Fibroblast of skin of right quadriceps (primary cell): ENCODE measurements at places on chromosomes 13 and 19.

DNA sequence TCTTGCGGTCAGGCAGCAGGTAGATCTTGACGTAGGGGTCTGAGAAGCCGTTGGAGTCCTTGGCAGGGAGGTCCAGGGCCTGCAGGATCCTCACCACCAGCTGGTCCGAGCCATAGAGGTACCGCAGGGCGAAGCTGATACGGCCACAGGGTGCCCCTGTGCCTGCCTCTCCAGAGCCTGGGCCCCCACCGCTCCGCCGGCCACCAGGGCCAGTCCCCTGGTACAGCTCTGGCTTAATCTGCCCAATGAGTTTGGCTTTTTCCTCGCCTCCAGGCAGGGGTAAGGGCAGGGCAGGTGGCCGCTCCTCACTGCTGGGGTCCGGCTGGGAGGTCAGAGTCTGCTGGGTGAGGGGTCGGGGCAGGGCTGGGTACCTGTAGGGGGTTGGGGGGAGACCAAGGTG, 9.9 kb downstream of the SYT3 start:
- DNase-seq = no peak

DNA sequence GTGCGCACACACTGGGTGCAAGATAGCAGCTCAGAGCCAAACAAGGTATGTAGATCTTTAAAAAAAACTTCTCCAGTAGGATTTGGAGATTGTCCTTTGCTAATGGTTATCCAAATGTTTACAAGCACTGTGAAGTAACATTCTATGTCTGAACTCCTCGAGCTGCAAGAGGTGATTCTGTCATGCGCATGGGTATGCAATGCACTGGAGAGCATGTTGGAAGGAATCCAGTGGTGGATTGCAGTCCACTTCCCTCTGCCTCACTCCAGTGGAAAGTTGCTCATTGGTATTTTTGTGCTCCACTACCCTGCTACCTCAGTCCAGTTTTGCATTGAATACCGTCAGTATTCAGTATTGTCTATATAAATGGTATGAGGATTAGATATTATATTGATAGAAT, 132.1 kb downstream of the ATP8A2 start:
- no peak for DNase-seq

GRCh38 chr13:106470576-106470975, 64.9 kb downstream of the EFNB2 start:
- no peak for DNase-seq

- DNase-seq = no peak
These were observed 132.5 kb upstream of the ZNF91 start for GRCh38 chr19:23527797-23528196.

GRCh38 chr19:7137120-7137519, 67.6 kb downstream of the ZNF557 start:
- no peak for DNase-seq

GRCh38 chr19:29945017-29945416, 3.0 kb downstream of the URI1 start:
- DNase-seq = no peak

DNA sequence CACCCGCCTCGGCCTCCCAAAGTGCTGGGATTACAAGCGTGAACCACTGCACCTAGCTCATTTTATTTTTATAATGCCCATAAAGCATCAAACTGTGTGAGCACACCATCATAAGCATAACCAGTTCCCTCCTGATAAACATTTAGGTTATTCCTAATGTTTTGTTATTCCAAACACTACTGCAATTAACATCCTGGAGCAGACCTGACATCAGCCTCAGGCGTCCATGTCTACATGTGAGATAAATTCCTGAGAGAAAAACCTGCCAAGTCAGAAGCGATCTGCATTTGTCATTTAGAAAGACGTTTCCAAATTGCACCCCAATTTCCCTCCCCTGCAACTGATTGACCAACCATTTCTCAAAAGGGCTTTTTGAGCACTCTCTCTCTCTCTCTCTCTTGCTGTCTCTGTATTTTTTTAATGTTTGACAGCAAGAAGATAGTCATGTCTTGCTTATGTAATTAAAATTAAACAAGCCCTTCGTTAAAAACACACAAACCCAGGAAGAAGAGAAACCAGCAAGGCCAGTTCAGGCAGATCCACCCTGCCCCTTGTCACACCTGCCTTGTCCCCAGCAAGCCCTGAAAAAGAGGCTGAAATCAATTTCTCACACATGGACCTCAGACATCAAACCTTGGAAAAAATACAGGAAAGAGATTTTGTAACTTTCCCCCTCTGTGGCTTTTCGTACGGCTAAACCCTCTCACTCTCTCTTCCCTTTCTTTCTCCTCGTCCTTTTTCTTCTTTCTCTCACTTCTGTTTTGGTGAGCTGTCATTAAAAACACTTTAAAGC, 9.9 kb downstream of the LYPD3 start:
- no peak for DNase-seq

DNA sequence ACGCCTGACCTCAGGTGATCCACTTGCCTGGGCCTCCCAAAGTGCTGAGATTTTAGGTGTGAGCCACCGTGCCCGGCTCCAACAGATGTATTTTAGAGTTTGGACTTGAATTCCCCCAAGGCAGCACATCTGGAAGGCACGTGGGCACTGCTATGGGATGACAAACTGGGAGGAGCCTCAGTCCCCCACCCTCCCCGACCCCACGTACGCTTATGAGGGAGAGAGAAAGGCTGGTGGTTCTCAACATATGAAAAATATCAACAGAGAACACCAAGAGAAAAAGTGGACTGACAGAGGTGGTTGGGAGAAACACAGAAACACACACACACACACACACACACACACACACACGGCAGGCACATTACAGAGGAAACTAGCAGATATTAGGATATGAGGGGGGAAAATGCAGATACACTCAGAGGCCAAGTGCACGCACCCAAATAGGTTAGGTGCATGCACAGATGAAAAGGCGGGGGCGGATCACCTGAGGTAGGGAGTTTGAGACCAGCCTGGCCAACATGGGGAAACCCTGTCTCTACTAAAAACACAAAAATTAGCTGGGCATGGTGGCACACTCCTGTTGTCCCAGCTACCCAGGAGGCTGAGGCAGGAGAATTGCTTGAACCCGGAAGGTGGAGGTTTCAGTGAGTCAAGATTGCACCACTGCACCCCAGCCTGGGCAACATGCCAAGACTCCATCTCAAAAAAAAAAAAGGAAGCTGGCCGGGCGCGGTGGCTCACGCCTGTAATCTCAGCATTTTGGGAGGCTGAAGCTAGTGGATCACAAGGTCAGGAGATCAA, 3.2 kb downstream of the STX10 start:
- DNase-seq = peak; percentile 57

GRCh38 chr13:71055644-71056043, 811.4 kb downstream of the DACH1 start:
- no peak for DNase-seq

GRCh38 chr13:33642374-33643065, 175.4 kb upstream of the RFC3 start:
- DNase-seq = peak; percentile 45

DNA sequence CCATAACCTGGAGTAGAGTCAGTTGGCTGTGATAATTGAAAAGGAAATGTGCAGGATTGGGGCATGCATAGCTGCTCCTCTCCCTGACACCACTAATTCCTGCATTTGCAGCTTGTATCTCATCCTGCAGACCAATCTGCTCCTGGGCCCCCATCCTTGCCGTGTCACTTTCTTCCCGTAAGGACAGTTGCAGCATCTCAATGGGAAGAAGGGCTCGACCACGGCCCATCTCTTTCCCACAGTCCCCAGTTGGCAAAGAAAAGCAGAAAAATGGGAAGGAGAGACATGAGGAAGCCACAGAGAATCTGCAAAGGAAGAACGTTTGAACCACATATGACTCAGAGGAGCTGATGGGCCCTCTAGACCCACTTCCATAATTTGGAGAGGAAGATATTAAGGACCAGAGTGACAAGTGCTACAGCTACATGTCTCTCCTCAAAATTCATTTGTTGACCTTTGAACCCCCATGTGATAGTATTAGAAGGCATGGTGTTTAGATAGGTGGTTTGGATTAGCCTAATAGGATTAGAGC, 1.8 kb upstream of the SIGLEC12 start:
- no peak for DNase-seq

DNA sequence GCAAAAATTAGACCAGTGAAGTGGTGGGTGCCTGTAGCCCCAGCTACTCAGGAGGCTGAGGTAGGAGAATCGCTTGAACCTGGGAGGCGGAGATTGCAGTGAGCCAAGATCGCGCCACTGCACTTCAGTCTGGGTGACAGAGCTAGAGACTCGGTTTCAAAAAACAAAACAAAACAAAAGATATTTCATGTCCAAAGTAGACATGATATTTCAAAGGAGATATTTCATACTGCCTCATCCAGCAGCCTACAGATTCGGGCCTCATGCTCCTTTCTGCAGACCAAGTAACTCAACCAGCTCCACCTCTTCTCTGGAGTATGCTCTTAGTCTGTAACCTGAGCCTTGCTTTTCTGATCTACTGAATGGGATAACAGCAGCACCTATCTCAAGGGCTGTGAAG, 15.0 kb downstream of the ZC3H4 start:
- no peak for DNase-seq

DNA sequence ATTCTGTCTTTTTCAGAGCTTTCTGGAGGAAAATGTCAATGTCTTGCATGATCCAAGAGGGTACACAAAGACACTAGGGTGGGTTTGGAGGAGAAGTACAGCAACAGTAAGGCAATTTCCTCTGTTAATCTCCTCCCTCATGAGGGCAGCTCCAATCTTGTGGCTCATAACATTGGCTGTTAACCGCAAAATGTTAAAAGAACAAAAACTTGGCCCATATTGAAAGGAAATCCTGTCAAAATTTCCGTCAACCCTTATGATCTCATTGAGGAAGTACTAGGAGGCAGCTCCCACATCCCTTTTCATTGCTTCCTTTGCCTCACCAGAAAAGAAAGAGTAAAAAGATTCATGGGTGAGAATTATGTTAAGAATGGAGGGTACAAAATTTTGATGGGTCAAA, 11.6 kb downstream of the OXGR1 start:
- DNase-seq = no peak

DNA sequence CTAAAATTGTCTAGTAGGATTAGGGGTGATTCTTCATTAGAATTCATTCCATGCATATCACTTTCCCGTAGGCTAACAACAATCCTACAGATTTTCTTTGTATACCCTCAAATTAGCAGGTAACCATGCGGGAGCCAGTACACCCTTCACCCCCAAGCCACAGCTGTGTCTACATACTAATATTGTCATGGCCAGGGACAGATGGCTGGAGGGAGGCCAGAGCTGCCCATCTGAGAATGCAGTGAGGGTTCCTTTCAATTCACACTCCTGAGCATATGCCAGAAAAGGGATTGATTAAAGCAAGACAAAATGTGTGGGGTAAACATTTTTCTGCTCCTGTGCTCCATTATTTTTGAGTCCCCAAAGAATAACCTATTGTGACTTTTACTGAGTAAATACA, 68.9 kb downstream of the FREM2 start:
- no peak for DNase-seq

GRCh38 chr19:3987619-3988371, 2.5 kb upstream of the EEF2 start:
- DNase-seq = peak; percentile 79

- DNase-seq = peak; percentile 31
These were observed 37.6 kb downstream of the SOX21 start for GRCh38 chr13:94674609-94675348.

DNA sequence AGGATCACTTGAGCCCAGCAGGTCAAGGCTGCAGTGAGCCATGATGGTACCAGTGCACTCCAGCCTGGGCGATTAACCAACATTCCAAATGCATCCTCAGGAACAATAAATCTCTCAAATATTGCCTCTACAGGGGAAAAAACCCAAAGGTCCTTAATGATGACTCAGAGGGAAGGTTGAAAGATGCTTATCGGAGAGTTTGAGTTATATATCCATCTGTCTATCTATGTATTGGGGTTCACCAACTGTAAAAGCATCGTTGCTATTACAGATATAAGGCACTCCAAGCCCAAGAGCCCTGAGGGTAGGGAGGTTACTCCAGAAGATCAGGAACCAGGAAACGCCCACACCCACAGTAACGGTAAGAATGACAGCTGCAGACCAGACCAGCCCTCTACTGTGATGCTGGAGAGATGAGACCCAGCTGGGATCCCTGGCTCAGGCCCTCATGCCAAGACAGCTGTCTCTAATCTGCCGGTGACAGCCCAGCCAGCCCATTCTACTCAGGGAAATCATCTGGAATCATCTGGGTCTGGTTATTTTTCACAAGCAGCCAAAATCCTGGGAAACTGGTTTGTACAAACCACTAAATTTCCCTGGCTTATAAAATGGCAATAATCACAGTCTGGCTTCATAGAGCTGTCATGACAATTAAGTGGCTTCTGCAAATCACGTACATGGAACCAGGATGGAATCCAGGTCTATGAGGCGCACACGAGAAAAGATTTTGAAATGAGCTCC, 23.8 kb downstream of the TEX101 start:
- DNase-seq = peak; percentile 71

DNA sequence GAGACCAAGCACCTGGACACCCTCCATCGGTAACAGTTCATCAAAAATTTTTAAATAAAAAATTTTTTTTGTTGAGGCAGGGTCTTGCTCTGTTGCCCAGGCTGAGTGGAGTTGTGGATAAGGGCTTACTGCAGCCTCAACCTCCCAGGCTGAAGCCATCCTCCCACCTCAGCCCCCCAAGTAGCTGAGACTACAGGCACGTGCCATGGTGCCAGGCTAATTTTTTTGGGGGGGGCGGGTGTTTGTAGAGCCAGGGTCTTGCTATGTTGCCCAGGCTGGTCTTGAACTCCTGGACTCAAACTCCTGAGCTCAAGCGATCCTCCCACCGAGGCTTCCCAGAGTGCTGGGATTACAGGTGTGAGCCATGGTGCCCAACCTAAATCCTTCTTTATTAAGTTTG, 4.7 kb downstream of the LGALS7B start:
- DNase-seq = no peak

- peak; percentile 36 for DNase-seq
These were observed 2.0 kb downstream of the ZBTB7A start for GRCh38 chr19:4064496-4065260.

DNA sequence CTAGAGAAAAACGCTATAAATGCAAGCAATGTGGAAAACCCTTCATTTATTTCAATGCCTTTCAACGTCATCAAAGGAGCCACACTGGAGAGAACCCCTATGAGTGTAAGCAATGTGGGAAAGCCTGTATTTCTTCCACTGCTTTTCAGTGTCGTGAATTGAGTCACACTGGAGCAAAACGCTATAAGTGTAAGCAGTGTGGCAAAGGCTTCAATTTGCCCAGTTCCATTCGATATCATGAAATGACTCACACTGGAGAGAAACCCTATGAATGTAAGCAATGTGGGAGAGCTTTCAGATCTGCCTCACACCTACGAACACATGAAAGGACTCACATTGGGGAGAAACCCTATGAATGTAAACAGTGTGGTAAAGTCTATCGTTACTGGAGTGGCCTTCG, 27.4 kb downstream of the ZNF20 start:
- DNase-seq = no peak

DNA sequence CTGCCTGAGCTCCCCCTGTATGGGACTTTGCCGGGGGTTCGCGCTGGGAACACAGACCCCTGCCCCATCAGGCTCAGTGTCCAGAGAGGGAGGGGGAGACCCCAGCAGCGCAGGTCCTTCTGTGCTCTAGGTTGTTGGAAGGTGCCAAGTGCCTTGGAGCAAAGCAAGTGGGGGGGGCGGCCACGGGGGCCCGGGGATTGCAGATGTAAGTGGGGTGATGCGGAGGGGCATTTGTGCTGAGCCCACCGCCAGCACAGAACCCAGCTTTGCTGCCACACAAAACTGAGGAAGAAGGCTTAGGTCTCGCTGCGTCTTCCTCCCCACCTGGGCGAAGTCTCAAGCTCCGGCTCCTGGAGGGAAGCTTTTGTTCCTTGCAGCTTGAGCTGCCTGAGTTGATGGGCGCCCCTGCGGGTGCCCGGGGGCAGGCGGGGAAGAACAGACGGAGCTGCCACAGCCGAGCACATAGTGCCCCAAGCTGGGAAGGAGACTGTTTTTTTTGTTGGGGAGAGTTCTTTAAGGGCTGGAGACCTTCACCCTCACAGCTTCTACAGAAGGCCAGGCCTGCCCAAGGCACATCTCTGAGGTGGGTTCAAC, 1.5 kb upstream of the NTN5 start:
- no peak for DNase-seq
